ENCODE measurements at places on chromosomes 11 and 22. TPM values are rescaled to one million over a fixed set of nuclear protein-coding genes. Genes with fewer than 3 reads are reported as not detected.

PDXP gene
- 13.6 TPM for polyA plus RNA-seq

MPEG1 gene
- 8.5 TPM for polyA plus RNA-seq

GUCY1A2 gene
- 2.2 TPM for polyA plus RNA-seq

DGAT2 gene
- 4.3 TPM for polyA plus RNA-seq

OR52H1 gene
- polyA plus RNA-seq = not detected

ADAMTS15 gene
- 66.0 TPM for polyA plus RNA-seq

MMP8 gene
- polyA plus RNA-seq = 0.06 TPM

CST6 gene
- not detected for polyA plus RNA-seq

XRRA1 gene
- polyA plus RNA-seq = 14.6 TPM

PATE4 gene
- polyA plus RNA-seq = 0.08 TPM

FGF4 gene
- polyA plus RNA-seq = 0.05 TPM

NXPE1 gene
- not detected for polyA plus RNA-seq

SERPING1 gene
- polyA plus RNA-seq = 138 TPM

TCF20 gene
- 30.6 TPM for polyA plus RNA-seq

SERPIND1 gene
- polyA plus RNA-seq = 3.4 TPM

COX8A gene
- polyA plus RNA-seq = 190 TPM

TTC12 gene
- polyA plus RNA-seq = 31.2 TPM

Measured in renal cortex interstitium (tissue), 15 donors.